Tracheal epithelial cell (primary cell): ENCODE measurements at places on chromosomes 1 and 21. TPM values are rescaled to one million over a fixed set of nuclear protein-coding genes. Genes with fewer than 3 reads are reported as not detected.

Gene IGSF9
- 8.0 and 8.7 TPM in 2 replicates for total RNA-seq

Gene FAM177B
- total RNA-seq = 0.21 TPM in 1 of 2 replicates, not detected in the other

Gene LCA5L
- total RNA-seq = 0.24 and 0.43 TPM in 2 replicates

Gene HORMAD1
- total RNA-seq = 1.1 and 1.2 TPM in 2 replicates

Gene CNIH3
- total RNA-seq = 1.7 TPM in 1 of 2 replicates, not detected in the other

Gene ARHGEF10L
- total RNA-seq = 10.2 and 15.2 TPM in 2 replicates

Gene LEFTY1
- not detected in 2 replicates for total RNA-seq

Gene AADACL3
- not detected in 2 replicates for total RNA-seq

Gene MSH4
- 0.21 and 0.24 TPM in 2 replicates for total RNA-seq

Gene NUDT4B
- total RNA-seq = 4.6 and 9.0 TPM in 2 replicates

Gene RSBN1
- 13.2 and 15.4 TPM in 2 replicates for total RNA-seq

Gene GBP1
- total RNA-seq = 4.7 and 79.5 TPM in 2 replicates

Gene TRAF5
- 2.1 and 7.5 TPM in 2 replicates for total RNA-seq

Gene IGSF3
- 66.9 and 109 TPM in 2 replicates for total RNA-seq

Gene CD1B
- total RNA-seq = not detected in 2 replicates

Gene ALG14
- 0.64 and 1.2 TPM in 2 replicates for total RNA-seq

Gene OLFML2B
- 0.48 TPM in 1 of 2 replicates, not detected in the other for total RNA-seq
